Activated CD4-positive, alpha-beta memory T cell treated with anti-CD3 and anti-CD28 coated beads, Interleukin-2, amount 10 ng/mL, durations not matched to agents 7 days and 5 days (primary cell): ENCODE measurements at places on chromosomes 3 and 15. TPM values are rescaled to one million over a fixed set of nuclear protein-coding genes. Genes with fewer than 3 reads are reported as not detected.

The MOBP gene
- not detected for total RNA-seq

The MINAR1 gene
- 0.30 TPM for total RNA-seq

The KIF7 gene
- 0.15 TPM for total RNA-seq

The HOMER2 gene
- 26.0 TPM for total RNA-seq

The ADAMTS9 gene
- not detected for total RNA-seq

The AMOTL2 gene
- not detected for total RNA-seq

The TAGLN3 gene
- 0.18 TPM for total RNA-seq

The NLGN1 gene
- total RNA-seq: not detected

The OXTR gene
- total RNA-seq: 0.73 TPM

- H3K4me3 ChIP-seq: no peak overlapping the region
- no peaks in the 10 kb centered on the region for H3K27me3 ChIP-seq
- no peak for DNase-seq
- H3K27ac ChIP-seq: no peak overlapping the region
These were observed 224.7 kb upstream of the GBE1 start for GRCh38 chr3:81985996-81986723.

DNA sequence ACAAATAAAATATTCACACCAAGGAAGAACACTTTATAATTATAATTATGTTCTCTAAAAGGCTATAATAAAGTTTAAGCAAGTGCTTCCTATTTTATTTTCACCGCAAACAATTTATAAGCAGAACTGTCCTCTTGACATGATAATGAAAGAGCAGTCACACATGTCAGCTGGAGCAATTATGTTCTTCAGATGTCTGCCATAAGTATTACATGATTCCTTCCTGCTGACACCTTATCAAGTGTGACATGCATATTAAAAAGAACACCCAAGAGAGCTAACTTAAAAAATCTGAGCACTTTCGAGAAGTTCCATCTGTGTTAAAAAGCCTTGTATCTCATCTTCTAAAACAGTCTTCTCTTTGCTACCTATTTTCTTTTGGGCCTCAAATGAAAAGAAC, 249.5 kb downstream of the SQOR start:
- no peaks in the 10 kb centered on the region for H3K4me1 ChIP-seq
- no peaks in the 10 kb centered on the region for H3K27me3 ChIP-seq
- H3K36me3 ChIP-seq: no peaks in the 10 kb centered on the region

DNA sequence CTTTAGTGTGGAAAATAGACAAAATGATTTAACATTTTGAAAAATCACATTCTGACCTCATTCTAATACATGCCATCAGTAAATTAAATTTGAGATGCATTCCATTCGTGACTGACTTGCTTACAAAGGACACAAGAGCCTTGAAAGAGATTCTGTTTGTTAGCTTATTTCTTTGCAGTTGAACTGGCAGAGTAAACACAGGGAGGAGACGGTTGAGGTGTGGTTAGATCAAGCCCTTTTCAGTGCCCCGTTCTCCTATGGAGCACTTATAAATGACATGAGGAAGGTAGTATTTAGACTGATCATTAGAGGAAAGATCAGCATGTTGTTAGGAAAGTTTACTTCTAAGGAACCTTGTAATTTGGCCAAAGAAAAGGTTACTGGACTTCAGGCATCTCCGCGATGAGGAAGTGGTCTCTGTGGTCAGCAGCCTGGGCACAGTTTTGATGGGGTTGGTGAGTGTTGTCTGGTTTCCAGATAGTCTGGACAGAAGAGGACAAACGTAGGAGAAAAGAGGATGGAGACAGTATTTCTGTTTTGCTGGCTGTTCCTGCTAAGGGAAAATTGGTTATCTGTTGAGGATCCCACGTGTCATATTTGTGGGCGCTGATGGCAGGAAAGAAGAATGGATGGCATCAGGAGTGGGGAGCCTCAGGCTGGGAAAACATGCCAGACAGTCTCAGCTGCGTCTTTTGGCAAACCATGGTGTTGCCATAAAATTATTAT, 328.9 kb upstream of the TBL1XR1 start:
- no peak overlapping the region for H3K27ac ChIP-seq
- H3K4me3 ChIP-seq: no peak overlapping the region
- H3K27me3 ChIP-seq: no peaks in the 10 kb centered on the region
- H3K36me3 ChIP-seq: peaks cover 4% of the 10 kb centered on the region

- DNase-seq: no peak
- peaks cover 6% of the 10 kb centered on the region for H3K4me1 ChIP-seq
- no peak overlapping the region for H3K4me3 ChIP-seq
- no peaks in the 10 kb centered on the region for H3K36me3 ChIP-seq
- H3K27me3 ChIP-seq: no peaks in the 10 kb centered on the region
These were observed 347.0 kb upstream of the PROK2 start for GRCh38 chr3:72131899-72132298.

DNA sequence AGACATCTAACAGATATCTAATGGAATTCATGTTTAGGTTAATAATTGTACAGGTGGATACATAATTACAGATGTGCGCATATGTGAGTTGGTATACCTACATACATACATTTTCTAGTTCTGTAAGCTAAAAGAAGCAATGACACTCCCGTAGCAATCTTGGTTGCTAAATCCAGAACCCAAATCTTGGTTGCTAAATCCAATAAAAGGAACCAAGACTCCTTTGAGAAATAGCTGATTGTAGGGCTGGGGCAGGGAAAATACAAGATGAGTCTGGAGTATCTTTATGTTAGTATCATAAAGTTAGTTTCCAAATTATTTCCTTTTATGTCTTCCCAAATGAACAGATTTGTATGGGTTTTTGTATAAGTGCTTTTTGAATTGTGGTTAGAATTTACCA, 135.2 kb downstream of the TMCC1 start:
- H3K36me3 ChIP-seq: peaks cover 11% of the 10 kb centered on the region
- no peaks in the 10 kb centered on the region for H3K27me3 ChIP-seq
- no peak overlapping the region for H3K4me3 ChIP-seq
- no peak for DNase-seq

DNA sequence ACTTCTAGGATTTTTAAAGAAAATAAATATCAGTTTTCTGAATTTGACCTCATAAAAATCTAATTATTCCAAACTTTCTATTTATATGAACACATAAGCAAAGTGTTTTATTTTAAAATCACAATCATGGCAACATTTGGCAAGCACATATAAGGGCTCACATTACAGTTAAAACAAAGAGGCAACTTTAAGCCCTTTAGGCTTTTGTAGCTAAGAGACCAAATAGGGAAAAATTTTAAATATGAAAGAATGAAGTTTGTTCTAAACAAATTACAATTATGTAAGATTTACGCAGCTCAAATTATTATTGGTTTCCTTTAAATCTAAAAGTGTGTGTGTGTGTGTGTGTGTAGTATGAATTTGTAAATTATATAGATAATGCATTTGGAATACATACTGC, 267.0 kb downstream of the ZIC4 start:
- H3K4me3 ChIP-seq: no peak overlapping the region
- no peaks in the 10 kb centered on the region for H3K4me1 ChIP-seq
- DNase-seq: no peak

DNA sequence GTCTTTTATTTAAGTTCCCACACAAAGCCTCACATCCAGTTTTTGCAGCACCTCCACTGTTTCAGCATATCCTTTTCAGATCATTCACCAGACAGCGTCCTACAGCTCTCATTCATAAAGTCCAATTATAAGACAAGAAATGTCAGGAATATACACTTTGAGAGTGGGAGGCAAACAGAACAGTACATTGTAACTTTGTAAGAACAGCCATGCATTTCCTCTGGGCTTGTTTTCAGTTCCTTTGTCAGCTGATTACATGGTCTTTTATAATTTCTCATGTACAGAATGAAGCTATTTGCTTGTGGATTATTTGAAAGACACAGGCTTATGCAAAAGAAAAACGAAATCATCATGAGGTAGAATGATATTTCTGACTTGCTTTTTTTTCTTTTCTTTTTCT, 85.7 kb downstream of the SOX2 start:
- no peaks in the 10 kb centered on the region for H3K4me1 ChIP-seq
- no peak overlapping the region for H3K27ac ChIP-seq
- no peak overlapping the region for H3K4me3 ChIP-seq
- H3K36me3 ChIP-seq: no peaks in the 10 kb centered on the region
- no peaks in the 10 kb centered on the region for H3K27me3 ChIP-seq

- peaks cover 10% of the 10 kb centered on the region for H3K27me3 ChIP-seq
- no peak overlapping the region for H3K27ac ChIP-seq
- no peak overlapping the region for H3K4me3 ChIP-seq
These were observed 139.1 kb downstream of the FBLN2 start for GRCh38 chr3:13688034-13688433.

GRCh38 chr15:98907927-98908471, 99.6 kb downstream of the PGPEP1L start:
- no peak overlapping the region for H3K4me3 ChIP-seq
- H3K27me3 ChIP-seq: no peaks in the 10 kb centered on the region
- no peak for DNase-seq
- no peaks in the 10 kb centered on the region for H3K36me3 ChIP-seq
- peaks cover 4% of the 10 kb centered on the region for H3K4me1 ChIP-seq
- no peak overlapping the region for H3K27ac ChIP-seq

DNA sequence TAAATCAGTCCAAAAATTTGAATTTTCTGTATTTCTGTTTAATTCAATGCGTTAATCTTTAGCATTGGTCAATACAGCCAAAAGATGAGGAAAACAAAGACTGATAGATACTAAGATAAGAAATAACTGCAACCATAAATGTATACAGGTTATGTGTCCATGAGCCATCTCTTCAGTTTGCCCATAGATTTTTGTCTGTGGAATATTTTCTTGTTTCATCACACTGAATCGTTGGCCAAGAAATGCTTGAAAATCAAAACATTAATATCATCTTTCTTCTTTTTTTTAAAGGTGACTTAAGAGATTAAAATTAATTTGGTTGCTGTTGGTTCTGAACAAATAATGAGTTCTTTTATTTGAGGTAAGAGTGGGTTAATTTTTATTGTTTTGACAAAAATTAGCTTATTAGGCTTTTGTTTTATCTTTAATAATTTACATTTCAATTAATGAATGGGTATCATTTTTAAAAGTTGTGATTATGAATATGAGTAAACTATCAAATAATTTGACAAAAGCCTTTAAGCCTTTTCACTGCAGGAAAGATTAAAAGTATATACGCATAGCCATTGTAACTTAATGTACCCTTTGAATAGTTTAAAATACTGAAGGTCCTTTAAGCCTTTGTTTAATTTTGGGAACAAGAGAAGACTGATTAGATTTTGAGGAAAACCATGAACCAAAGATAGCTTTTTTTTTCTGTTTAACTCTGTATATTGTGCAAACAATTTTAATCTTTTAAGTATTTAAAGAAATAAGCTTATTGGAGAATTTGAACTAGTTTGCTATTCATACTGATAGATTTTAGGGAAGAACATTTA, 14.7 kb upstream of the CHD2 start:
- H3K27ac ChIP-seq: peak overlapping the region; percentile 98
- peaks cover 51% of the 10 kb centered on the region for H3K4me1 ChIP-seq
- peaks cover 67% of the 10 kb centered on the region for H3K36me3 ChIP-seq
- H3K4me3 ChIP-seq: peak overlapping the region; percentile 96
- DNase-seq: no peak

DNA sequence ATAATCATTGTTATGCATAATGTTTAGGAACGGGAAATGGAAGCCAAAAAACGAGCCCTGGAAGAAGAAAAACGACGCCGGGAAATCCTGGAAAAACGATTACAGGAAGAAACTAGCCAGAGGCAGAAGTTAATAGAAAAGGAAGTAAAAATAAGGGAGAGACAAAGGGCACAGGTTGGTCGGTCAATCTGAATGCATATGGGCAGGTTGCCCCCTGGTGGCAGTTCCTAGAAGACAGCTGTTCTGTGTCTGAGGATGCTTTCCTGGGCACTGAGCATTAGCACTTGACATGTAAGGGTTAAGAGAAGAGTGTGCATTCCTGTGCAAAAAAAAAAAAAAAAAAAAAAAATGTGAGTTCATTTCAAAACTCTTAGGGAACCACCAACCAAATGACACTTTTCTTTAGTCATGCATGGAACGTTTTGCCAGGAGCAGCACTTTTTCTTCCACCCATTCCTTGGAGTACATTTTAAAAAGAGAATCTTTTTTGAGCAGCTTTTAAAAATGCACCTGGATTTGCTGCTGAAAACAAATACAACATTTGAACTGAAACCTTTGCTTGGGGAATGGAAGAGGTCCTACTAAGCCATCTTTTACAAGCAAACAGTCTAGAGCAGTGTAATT, 11.1 kb upstream of the ABHD10 start:
- no peaks in the 10 kb centered on the region for H3K27me3 ChIP-seq
- peaks cover 12% of the 10 kb centered on the region for H3K4me1 ChIP-seq
- H3K27ac ChIP-seq: no peak overlapping the region
- H3K4me3 ChIP-seq: no peak overlapping the region
- DNase-seq: peak; percentile 82
- no peaks in the 10 kb centered on the region for H3K36me3 ChIP-seq

DNA sequence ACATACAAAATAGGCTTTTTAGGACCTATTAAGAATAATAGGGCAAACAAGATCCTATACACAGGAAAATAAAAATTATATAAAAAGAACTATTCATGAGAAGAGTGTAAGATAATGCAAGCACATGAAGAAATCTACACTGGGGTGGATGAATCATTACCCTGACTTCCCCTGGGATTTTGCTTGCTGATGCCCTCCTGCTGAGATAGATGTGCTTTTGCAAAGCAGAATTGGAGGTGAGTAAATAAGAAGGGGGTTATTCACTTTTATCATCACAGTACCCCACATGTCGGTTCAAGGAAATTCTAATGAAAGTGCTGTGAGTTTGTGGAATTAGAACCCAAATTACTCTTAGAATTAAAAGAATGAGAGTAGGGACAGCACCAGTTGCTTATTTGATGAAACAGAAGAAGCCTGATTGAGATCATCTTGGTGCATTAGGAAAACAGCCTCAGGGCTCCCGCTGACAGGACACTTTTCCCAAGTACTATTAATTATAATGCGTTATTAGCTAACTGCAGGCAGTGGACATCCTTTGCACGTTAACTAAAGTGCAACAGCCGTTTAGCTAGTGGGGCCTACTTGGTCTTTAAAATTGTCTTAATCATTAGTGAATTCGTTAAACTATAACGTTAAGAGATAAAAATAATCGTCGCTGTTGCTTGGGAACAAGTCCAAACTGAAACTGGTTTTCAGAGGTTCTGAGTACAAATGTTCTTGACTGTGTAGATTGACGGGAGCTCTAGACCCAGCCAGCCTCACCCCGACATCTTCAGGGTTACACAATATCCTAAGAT, 48.4 kb downstream of the SLC2A2 start:
- no peak overlapping the region for H3K27ac ChIP-seq
- no peaks in the 10 kb centered on the region for H3K4me1 ChIP-seq
- H3K4me3 ChIP-seq: no peak overlapping the region
- DNase-seq: no peak

DNA sequence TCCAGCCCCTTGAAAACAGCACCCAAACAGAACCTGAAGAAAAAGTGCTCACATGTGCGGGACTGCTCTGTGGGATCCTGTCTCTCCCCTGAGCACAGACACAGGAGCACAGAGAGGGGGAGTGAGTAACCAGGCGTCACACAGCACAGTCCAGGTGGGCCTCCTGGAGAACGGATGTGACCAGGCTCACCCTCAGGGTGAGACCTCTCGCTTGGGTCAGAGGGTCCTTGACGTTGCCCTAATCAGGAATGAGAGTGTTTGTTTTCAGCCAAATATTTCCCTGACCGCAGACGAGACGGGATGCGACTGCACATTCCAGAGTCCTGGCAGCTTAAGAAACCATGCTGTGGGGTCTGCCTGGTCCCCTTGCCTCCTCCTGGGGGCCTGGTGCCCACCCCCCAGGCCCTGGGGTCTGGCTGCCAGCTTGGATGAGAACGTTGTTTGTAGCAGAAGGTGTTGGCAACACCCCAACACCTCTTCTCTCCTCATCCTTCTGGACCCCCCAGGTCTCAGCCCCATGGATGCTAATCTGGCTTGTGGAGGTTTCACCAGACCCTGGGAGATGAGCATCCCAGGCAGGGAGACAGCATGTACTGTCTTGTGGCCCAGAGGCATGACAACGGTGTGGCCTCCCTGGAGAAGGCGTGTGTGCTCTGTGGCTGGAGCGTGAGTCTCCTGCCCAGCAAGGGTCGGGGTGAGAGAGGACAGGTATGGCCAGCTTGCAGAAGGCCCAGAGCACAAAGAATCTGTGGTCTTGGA, 42.1 kb upstream of the SLC6A6 start:
- no peak overlapping the region for H3K4me3 ChIP-seq
- no peaks in the 10 kb centered on the region for H3K4me1 ChIP-seq
